ENCODE measurements at places on chromosomes 7 and 10. TPM values are rescaled to one million over a fixed set of nuclear protein-coding genes. Genes with fewer than 3 reads are reported as not detected.

Gene TWIST1
- total RNA-seq = not detected

Gene CALN1
- total RNA-seq = 0.16 TPM

Gene CUBN
- 6.3 TPM for total RNA-seq

Gene COL1A2
- not detected for total RNA-seq

Gene PRSS37
- not detected for total RNA-seq

Gene PWWP2B
- 13.6 TPM for total RNA-seq

Gene DPP6
- total RNA-seq = not detected

Gene HOXA7
- 0.67 TPM for total RNA-seq

DNA sequence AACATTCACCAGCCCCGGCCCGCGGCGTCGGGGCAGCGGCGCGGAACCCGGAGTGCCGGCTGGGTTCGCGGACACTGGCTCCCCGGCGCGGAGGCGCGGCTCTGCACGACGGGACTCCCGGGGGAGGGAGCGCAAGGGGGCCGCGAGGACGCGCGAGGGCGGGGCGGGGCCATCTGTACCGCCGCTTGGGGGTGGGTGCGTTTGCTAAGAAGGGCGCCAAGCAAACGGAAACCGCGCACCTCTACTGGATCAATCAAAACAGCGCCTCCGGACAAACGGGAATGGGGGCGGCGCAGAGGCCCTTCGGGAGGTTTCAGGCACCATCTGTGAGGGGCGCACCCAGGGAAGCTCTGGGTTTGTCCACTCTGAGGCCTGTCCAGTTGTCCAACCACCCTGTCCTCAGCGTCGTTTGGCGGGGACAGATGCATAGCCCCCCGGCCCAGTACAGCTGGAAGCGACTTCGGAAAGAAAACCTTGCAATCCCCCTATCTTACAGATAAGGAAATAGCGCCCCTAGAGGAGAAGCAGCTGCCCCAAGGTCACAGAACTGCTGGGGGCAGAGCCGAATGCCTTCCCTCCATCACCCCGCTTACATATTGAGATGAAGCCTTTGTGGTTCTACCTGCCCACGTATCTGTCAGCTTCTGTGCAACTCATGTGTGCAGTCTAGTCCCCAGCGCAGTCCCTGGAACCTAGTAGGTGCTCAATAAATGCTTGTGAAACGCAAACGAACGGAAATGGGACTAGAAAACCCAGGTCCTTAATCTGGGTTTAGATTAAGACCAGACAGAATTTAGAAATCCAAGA lies 10.7 kb upstream of the SLIT1 start:
- H3K36me3 ChIP-seq = no peaks in the 10 kb centered on the region
- peaks cover 27% of the 10 kb centered on the region for H3K27me3 ChIP-seq
- no peaks in the 10 kb centered on the region for H3K4me1 ChIP-seq
- H3K27ac ChIP-seq = peak overlapping the region; percentile 1

- H3K36me3 ChIP-seq = no peaks in the 10 kb centered on the region
- H3K27me3 ChIP-seq = no peaks in the 10 kb centered on the region
- no peak for DNase-seq
- no peaks in the 10 kb centered on the region for H3K4me1 ChIP-seq
These were observed 89.0 kb downstream of the PHTF2 start for GRCh38 chr7:77887567-77887966.

DNA sequence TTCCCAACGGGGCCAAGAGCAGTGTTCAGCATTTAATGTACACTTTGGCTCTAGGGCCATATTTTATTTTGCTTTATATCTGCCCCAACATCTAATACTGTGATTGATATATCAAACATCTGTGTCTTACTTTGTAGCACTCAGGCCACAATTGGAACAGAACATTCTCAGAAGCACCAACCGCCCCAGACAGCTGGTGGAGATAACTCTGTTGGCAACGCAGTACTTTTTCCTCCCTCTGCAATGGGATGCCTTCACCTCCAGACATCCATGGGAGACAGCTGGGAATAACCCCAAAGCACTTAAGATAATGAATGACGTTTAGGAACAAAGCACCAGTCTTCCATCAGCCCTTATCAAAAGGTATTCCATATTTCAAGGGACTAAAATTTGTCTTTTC lies 57.4 kb downstream of the PIP4K2A start:
- no peak overlapping the region for H3K4me3 ChIP-seq
- no peaks in the 10 kb centered on the region for H3K36me3 ChIP-seq
- peak overlapping the region; percentile 48 for H3K27ac ChIP-seq
- H3K27me3 ChIP-seq = no peaks in the 10 kb centered on the region
- H3K4me1 ChIP-seq = peaks cover 82% of the 10 kb centered on the region

DNA sequence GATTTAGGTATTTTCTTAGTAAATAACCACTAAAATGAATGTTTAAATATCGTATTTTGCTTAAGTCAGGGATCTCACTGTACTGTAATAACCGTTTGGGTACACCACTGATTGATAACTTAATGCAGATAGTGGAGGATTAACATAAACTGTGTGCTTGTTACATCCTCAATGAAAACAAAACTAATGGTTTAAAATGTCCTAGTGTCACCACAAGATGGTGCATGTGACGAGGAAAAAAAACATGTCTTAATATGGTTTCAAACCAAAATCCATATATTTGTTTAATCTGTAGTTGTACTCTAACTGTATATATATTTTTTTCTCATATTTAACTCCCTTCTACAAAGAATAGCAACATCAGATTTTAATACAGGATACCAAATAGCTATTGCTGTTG lies 19.2 kb downstream of the ARMC10 start:
- H3K27ac ChIP-seq = no peak overlapping the region
- H3K4me1 ChIP-seq = no peaks in the 10 kb centered on the region
- no peaks in the 10 kb centered on the region for H3K27me3 ChIP-seq
- H3K36me3 ChIP-seq = no peaks in the 10 kb centered on the region

GRCh38 chr10:115727129-115727528 lies 545.9 kb downstream of the GFRA1 start:
- H3K36me3 ChIP-seq = no peaks in the 10 kb centered on the region
- DNase-seq = no peak
- H3K27me3 ChIP-seq = no peaks in the 10 kb centered on the region
- H3K4me3 ChIP-seq = no peak overlapping the region
- H3K27ac ChIP-seq = no peak overlapping the region

DNA sequence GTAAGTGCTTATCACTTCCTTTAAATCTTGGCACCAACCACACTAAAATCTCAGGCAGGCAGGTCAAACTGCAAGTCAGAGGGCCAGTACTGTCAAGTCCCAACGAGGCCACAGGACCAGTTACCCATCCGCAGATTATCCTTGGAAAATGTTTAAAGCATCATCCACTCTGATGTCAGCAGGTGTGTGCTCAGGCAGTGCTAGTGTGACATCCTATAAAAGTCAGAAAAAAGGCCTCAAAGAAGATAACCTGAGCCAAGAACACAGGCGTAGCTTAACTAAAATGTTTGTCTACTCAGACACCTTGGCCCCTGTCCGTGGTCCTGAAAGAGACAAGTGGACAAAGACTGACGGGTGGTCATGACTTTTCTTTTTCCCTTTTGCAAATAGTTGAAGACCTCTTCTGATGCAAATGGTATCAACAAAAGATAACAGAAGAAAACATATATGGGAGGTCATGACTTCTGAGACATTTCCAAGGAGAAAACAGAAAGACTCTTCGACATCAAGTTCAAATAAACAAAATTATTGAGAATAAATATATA lies 309.3 kb downstream of the KCNMA1 start:
- no peak overlapping the region for H3K27ac ChIP-seq
- no peaks in the 10 kb centered on the region for H3K27me3 ChIP-seq
- no peak overlapping the region for H3K4me3 ChIP-seq
- H3K4me1 ChIP-seq = no peaks in the 10 kb centered on the region
- no peak for DNase-seq

GRCh38 chr7:131618391-131618790 lies 62.0 kb upstream of the PODXL start:
- H3K4me3 ChIP-seq = no peak overlapping the region
- peaks cover 10% of the 10 kb centered on the region for H3K27me3 ChIP-seq
- no peak overlapping the region for H3K27ac ChIP-seq
- DNase-seq = no peak
- H3K4me1 ChIP-seq = no peaks in the 10 kb centered on the region
- no peaks in the 10 kb centered on the region for H3K36me3 ChIP-seq

DNA sequence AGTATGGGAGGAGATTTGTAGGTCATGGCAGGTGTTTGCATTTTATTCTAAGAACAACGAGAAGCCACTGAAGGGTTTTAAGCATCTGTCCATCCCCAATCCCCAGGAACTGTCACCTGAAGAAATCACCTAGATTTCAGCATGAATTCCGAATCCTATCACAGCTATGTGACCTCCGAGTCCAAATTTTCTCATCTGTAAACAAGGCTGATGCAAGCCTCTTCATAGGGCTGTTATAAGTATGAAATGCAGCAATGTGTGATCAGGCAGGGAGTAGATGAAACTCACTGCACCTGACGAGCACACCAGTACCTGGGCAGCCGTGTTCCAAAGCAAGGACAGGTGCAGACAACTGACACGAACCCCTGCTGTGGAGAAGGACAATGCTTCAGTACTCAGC lies 14.0 kb downstream of the HABP2 start:
- H3K27me3 ChIP-seq = no peaks in the 10 kb centered on the region
- no peak for DNase-seq
- no peak overlapping the region for H3K27ac ChIP-seq
- no peaks in the 10 kb centered on the region for H3K4me1 ChIP-seq

DNA sequence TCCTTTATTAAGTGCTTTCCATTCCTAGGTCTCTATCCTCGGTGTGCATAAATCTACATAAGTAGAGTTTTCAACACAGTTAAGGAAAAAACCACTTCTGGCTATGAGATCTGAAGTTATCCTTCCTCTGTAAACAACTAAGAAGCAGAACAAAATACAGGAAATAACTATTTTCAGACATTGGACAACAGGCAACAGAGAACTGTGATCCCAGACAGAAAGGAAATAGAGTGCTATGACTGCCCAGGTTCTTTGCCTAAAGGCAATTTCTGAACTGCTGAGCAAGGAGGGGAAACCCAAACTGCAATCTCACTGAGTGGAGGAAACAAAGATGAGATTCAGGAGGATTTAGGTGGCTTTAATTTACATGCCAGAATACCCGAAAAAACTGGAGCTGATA lies 285.4 kb downstream of the SNX13 start:
- no peaks in the 10 kb centered on the region for H3K36me3 ChIP-seq
- H3K4me3 ChIP-seq = no peak overlapping the region
- H3K4me1 ChIP-seq = no peaks in the 10 kb centered on the region
- H3K27me3 ChIP-seq = no peaks in the 10 kb centered on the region

GRCh38 chr7:41882256-41882655 lies 179.4 kb upstream of the INHBA start:
- H3K27me3 ChIP-seq = peaks cover 5% of the 10 kb centered on the region
- H3K4me3 ChIP-seq = peak overlapping the region; percentile 17
- peak overlapping the region; percentile 95 for H3K27ac ChIP-seq
- no peak for DNase-seq
- H3K36me3 ChIP-seq = no peaks in the 10 kb centered on the region

- H3K4me1 ChIP-seq = no peaks in the 10 kb centered on the region
- H3K27ac ChIP-seq = no peak overlapping the region
- DNase-seq = no peak
- no peak overlapping the region for H3K4me3 ChIP-seq
These were observed 171.1 kb downstream of the GRM3 start for GRCh38 chr7:86814661-86815379.

DNA sequence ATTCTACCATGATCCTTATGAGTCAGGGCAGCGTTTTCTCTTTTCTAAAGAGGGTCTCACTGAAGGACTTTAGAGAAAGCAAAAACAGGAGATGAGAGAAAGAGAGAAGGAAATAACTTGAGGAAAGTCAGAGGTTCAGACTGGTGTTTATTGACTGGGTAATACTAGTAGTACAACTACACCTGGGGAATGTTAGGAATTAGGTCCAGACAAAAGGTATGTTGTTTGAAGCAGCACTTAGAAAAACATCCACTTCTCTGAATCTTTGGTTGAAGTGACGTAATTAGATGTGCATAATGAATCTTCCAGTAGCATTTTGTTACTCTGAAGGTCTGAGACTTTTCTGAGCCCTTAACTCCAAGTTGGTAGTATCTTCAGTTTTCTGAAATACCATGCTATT lies 380.3 kb upstream of the LRGUK start:
- no peaks in the 10 kb centered on the region for H3K27me3 ChIP-seq
- H3K4me3 ChIP-seq = no peak overlapping the region
- no peaks in the 10 kb centered on the region for H3K36me3 ChIP-seq
- no peak for DNase-seq

DNA sequence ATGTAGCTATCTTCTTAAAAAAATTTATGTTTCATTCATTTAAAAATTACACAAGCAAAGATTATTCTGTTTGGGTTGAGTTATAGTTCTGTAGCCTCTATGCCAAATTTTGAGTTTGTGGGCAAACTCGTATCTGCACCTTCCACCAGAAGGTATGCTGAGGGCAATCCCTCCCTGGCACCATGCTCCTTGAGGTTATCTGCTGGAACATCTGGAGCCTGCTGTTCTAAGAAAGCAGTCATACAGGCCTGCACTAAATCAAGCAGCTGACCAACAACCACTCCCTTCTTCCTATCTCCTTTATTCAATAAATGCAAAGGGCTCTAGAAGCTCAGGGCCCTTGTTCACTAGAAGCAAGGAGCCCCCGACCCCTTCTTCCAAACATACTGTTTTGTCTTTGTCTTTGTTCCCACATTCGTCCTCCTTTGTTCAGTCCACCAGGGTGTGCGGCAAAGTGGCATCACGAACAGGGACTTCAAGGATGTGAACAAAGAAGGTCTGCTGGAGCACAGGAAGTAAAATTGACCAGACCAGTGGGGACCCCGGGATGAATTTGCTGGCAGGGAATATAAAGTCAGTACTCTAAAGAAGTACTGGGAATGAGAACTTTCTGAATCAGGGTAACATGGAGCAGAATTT lies 36.4 kb downstream of the OR13A1 start:
- no peak overlapping the region for H3K4me3 ChIP-seq
- H3K27me3 ChIP-seq = no peaks in the 10 kb centered on the region
- H3K36me3 ChIP-seq = no peaks in the 10 kb centered on the region
- no peak for DNase-seq
- H3K27ac ChIP-seq = no peak overlapping the region

- H3K27ac ChIP-seq = peak overlapping the region; percentile 22
- H3K4me3 ChIP-seq = no peak overlapping the region
- DNase-seq = peak; percentile 50
- H3K27me3 ChIP-seq = no peaks in the 10 kb centered on the region
These were observed 14.3 kb downstream of the CPA1 start for GRCh38 chr7:130394421-130395195.
